SK-MEL-5 (cell line): ENCODE measurements at places on chromosomes 5 and 9. TPM values are rescaled to one million over a fixed set of nuclear protein-coding genes. Genes with fewer than 3 reads are reported as not detected.

The BNC2 gene
- total RNA-seq: 23.5 and 24.2 TPM in 2 replicates

The RAB3C gene
- 0.13 and 0.24 TPM in 2 replicates for total RNA-seq

The PIP5KL1 gene
- total RNA-seq: 0.32 TPM in 1 of 2 replicates, not detected in the other

The SLC6A3 gene
- total RNA-seq: not detected in 2 replicates

The PCDHAC2 gene
- total RNA-seq: 0.32 TPM in 2 replicates

DNA sequence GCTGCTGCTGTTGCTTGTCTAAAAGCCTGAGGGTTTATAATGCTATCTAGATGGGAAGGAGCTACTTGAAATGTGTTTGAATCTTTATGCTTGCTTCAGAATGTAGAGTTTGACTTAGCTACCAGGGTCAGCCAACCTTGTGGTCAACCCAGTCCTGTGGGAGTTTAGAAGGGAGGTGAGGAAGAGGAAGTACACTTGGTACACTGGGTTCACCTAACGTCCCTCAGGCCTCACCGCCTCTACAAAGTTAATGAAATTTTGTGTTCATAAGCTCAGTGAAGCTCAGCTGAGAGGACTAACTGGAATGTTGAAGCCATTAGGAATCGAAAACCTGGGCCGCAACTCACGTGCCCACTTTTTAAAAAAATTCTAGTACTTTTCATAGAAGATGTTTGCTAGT is 10.7 kb downstream of the IQGAP2 start:
- DNase-seq: no peak

DNA sequence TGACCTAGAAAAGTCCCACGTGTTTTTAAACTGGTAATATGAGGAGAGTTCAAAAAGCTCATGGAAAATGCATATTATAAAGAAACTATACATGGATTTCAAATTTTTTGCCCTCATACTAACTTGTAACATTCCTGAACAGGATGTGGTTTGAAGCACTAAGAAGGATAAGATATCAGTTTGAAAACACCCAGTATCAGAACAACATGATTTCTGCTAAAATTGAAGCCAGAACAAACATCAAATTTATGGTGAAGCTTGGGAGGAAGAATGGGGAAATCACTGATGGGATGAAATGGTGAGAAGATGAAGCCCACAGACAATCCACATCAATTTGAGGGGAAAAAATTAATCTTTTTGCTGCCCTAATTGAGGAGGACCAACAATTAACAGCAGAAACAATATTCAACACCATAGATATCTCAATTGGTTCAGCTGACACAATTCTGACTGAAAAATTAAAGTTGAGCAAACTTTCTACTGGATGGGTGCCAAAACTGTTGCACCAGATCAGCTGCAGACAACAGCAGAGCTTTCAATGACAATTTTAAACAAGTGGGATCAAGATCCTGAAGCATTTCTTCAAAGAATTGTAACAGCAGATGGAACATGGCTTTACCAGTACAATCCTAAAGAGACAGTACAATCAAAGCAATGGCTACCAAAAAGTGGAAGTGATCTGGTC is 113.2 kb upstream of the SNX2 start:
- DNase-seq: no peak

GRCh38 chr9:37944671-37945481 is 40.9 kb upstream of the SLC25A51 start:
- DNase-seq: no peak

DNA sequence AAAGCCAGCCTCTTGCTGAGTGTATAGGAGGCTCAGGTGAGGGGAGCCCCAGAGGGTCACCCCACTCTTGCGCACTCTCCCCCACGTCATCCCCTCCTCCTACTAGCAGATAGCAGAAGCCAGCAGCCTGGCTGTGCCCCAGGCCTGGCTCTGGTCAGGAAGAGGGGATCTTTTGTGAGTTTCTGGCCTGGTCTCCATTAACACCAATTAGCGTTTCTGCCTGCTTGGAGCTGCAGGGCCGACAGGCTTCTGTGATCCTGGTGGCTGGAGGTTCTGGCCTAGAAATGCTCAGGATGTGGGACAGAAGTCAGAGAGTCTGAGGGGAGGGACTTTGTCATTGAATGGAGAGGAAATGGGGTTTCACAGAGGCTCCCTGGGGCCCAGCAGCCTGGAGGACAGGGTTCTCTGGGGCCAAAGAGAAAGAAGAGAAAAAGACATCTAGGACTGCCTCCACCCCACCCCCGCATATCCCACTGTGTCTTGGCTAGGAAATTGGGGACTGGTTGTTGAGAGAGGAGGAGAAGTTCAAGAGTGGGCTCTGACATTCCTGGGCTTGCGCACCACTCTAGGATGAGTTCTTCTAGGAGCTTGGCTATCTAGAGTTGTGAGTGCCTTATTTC is 47.5 kb upstream of the ARAP3 start:
- DNase-seq: no peak

GRCh38 chr5:72144762-72145161 is 37.5 kb downstream of the MAP1B start:
- DNase-seq: no peak

GRCh38 chr5:62585751-62586150 is 7.1 kb downstream of the LRRC70 start:
- no peak for DNase-seq
